Stimulated activated CD8-positive, alpha-beta memory T cell treated with anti-CD3 and anti-CD28 coated beads, Interleukin-7, amount 100 ng/mL, for 1 hour (primary cell): ENCODE measurements at places on chromosomes 1 and 21.

DNA sequence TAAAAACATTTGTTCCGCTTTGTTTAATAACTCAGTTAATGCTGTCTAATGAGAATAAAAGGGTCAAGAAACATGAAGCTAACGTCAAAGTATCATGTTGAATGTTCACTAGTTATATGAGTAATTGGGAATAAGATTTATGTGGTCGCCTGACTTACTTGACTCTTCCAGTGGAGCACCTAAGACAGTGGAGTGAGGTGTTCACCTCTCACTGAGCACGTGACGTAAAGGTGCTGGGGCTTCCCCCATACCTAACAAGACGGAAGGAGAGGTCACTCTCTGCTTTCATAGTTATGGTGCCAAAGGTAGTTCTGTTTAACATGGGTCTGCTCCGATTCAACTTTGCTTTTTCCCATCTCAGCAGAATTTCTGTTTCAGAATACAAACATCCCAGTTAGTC lies 686 bp downstream of the KMO start:
- DNase-seq, result no peak

DNA sequence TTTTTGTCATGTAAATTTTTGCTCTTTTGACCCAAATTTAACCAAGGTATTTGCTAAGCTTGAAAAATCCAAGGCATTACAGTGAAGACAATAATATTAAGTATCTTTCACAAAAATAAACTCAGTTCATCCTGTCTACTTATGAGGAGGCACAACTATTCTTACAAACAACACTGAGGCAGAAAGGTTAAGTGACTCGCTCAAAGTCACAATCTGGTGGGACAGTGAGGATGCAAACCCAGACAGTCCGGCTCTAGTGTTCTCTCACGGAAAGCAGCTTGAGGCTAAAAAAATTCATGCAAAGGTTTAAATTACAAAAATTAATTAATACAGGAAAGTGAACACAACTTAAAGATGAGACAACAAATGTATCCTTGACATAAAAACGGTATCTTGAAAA lies 125.3 kb downstream of the SIPA1L2 start:
- no peak for DNase-seq

DNA sequence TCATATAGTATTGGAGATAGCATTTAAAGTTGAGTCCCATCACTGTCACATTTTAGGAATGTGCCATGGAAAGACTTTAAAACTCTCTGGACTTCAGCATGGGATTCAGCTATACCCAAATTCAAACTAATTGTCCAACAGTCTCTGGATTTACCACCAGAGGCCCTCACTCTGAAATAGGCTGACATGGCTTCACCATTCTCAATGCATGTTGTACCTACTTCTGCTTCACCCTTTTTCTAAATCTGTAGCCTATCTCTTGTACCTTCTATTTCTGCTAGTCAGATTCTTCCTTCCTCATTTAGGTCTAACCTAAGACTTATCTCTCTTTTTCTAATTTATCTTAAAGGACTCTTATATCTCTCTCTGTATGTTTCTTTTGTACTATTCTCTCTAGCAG lies 512.7 kb upstream of the ZRANB2 start:
- DNase-seq, result no peak

DNA sequence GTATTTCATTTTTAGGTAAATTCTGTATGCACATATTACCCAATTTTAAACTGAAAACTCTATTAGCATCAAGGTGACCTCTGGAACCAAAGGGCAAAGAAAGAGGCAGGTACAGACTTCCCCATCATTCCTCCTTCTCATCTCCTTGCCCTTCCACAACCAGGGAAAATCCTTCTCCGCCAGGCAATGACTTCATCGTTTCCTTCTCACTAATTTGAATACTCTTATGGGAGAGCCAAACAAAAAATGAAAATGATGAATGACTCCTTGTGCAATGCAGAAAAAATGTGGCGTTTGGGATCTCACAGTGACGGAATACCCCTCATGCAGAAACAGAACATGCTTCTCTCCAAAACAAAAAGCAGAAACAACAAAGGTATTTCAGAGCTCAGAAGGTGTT lies 83.7 kb downstream of the HLCS start:
- DNase-seq, result no peak

- DNase-seq, result no peak
These were observed 33.3 kb downstream of the OSBPL9 start for GRCh38 chr1:51650198-51650597.

DNA sequence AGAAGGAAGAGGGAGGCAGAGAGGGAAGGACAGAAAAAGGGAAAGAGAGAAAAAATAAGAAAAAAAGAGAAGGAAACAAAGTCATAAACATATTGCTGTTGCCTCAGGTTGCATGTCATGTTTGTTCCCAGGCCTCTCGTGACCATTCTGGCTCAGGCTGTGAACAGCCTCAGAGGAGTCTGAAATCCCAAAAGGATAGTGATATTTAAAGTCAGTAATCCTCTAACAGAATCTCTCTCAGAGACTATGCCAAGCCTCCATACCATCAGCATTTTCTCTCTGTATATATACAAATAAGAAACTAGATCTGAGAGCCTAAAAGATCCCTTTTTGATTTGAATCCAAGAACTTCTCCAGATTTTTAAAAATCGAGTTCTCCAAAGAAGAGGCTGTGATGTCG lies 35.2 kb downstream of the GORAB start:
- DNase-seq, result no peak

- no peak for DNase-seq
These were observed 338.2 kb upstream of the VAMP3 start for GRCh38 chr1:7432900-7433380.
